Mesangial cell (primary cell): ENCODE measurements at places on chromosomes 6 and 20. TPM values are rescaled to one million over a fixed set of nuclear protein-coding genes. Genes with fewer than 3 reads are reported as not detected.

Gene SDCBP2
- 0.65 and 2.3 TPM in 2 replicates for total RNA-seq

Gene RAET1E
- total RNA-seq, result not detected in 2 replicates

Gene SULF2
- 9.0 and 55.0 TPM in 2 replicates for total RNA-seq

Gene LYRM4
- 19.9 and 23.7 TPM in 2 replicates for total RNA-seq

Gene LY86
- not detected in 2 replicates for total RNA-seq

Gene OR2B6
- not detected in 2 replicates for total RNA-seq

Gene SLC17A4
- total RNA-seq, result not detected in 2 replicates

Gene ATP9A
- 15.3 and 47.7 TPM in 2 replicates for total RNA-seq

Gene NR2E1
- total RNA-seq, result not detected in 2 replicates
